ENCODE measurements at places on chromosomes 11 and 22.
A peak's percentile ranks its signal among the peaks of the same experiment; 100 is the strongest.

- no peak for DNase-seq
These were observed 58.7 kb downstream of the CHST1 start for GRCh38 chr11:45606514-45607281.

GRCh38 chr11:11038352-11038751 lies 180.5 kb upstream of the ZBED5 start:
- DNase-seq, result no peak

DNA sequence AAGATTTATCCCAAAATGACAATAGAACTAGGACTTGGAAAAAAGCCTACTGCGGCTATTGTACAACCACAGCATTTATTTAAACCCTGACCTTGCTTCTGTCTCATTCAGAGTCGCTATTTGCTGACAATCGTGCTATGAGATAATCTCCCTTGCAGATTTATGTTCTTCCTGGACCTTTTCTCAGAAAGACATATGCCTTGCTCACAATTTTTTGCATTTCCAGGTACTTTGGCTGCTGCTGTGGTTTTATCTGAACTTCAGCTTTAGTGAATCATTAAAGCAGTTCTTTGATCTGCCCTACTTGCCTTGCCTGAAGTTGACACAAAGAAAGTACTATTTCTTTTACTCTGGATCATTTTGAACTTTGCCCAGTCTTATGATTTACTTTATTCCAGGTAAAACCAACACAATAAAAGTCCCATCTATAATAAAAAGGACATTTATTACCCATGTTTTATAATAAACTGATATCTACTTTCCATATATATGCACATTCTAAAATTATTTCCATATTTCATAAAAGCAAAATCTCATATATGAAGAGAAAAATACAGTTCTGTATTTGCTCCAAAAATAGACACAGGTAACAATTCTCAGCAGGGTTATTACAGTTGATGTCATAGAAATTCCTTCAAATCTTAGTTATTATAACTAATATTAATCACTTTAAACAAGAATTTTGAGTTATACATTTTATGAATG lies 63.4 kb upstream of the CARD18 start:
- no peak for DNase-seq

DNA sequence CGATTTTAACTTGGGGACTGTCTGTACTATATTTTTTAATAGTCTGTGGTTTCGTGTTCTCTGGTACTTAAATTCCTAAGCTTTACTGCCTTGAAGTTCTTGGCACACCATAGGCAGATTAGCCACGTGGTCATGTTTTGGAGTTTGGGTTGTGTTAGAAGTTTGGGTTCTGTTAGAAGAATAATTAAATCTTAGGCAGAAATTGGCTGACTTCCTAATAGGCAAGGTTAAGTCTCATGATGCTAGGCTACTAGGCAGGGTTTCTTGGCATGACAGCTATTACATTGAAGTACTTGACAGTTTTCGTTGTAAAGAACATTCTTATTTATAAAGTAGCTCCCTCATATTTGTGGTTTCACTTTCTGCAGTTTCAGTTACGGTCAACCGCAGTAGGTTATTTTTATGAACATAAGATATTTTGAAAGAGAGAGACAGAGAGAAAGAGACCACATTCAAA lies 30.0 kb upstream of the MMP7 start:
- DNase-seq, result peak; percentile 38

DNA sequence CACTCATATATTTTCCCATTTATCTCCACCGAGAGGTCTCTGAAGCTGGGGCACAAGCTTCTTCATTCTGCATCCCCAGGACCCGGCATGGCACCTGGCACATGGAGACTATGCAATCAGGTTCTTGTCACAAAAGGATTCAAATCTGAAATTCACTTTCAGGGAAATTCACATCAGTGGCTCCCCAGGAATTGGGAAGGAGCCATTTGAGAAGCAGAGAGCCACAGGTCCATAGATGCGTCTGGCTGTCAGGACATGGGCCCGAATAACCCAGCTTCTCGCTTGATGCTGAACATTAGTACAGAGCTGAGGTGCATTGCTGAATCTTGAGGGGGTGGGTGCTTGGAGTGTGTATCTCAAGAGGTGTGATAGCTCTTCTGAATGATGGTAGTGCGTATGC lies 82.5 kb downstream of the TSPAN18 start:
- no peak for DNase-seq

DNA sequence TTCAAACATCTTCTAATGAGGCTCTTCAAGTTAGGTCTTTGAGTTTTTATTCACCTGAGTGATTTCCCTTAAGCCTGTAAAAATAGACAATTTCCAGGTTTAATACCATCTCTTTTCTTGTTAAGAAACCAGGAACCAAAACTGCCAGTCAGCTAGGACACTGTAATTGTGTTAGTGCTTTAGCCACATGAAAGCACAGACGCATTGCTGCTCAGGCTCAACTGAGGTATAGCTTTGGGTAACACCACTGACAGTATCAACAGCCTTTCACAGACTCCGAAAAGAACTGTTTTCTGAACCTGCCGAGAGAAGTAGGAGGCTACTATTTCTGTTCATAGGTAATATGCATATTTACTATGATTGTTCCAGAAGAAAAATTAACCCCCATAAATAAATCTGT lies 768.7 kb downstream of the ETS1 start:
- DNase-seq, result no peak

- no peak for DNase-seq
These were observed 27.9 kb downstream of the TOB2 start for GRCh38 chr22:41418717-41419116.

DNA sequence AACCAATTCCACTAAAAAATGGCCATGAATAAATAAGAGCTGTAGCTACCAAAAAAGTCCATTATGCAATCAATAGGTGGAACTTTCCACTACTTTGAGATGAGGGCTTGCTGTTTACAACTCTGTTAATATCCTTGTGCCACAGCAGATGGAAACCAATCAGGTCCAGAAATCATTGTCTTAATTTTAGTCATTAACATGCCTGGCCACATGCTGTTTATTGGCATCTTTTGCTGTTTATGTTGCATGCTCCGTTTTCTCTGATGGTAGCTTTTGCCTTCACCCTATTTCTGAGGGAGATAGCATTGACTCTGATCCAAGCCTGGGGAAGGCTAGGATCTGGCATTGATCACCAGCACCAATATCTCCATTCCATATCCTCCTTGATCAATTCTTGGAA lies 192.9 kb upstream of the SEZ6L start:
- DNase-seq, result no peak

DNA sequence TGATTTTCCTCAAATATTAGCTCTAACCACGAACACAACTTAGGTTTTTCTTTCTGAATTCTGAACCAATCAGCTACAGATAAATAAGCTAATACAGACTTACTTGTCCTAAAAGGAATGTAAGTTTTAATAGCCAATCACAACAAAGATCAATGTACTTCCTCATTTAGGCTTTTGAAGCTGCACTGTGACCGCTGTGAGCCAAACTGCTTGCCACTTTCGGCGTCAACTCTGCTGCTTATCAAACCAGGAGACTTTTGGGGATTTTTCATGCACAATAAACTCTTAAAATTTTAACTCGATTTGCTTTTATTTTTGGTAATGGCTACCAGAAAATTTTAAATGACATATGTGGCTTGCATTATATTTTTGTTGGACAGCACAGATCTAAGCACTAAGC lies 92.5 kb downstream of the TMPRSS5 start:
- no peak for DNase-seq

- DNase-seq, result no peak
These were observed 12.7 kb upstream of the EMID1 start for GRCh38 chr22:29193021-29193420.

DNA sequence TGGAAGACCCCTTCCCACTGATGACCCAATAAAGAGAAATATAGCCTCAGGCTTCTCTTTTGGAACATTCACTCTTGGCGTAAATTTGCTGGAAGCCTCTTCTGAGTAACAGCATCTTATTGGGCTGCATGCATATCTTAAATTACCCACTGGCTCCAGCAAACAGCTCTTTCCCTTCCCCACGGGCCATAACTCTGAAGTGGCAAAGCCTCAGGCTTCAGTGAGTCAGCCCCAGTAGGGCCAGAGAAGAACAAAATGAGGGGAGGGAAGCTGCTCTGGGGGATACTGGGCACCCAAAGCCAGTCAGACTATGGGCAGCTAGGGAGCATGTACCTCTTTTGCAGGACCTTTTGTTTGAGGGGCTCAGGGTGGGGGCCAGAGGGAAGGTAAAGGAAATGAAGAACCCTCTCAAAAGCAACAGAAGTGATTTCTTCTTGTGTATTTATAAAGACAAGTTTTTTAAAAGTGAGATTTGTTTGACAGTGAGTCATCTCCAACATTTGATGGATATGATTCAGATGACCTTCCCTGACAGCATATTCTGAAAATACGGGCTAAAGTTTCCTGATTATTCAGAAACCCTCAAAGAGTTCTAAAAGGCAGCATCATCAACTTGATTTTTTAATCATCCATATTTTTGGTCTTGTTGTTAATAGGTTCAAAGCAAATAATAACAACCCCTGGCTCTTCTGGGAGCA lies 203.4 kb downstream of the KIF18A start:
- peak; percentile 71 for DNase-seq

- no peak for DNase-seq
These were observed 1.5 kb upstream of the MMP20 start for GRCh38 chr11:102626676-102627075.

GRCh38 chr11:27660171-27660570 lies 40.1 kb downstream of the BDNF start:
- DNase-seq, result no peak

GRCh38 chr11:119793335-119793984 lies 64.5 kb upstream of the NECTIN1 start:
- peak; percentile 25 for DNase-seq

DNA sequence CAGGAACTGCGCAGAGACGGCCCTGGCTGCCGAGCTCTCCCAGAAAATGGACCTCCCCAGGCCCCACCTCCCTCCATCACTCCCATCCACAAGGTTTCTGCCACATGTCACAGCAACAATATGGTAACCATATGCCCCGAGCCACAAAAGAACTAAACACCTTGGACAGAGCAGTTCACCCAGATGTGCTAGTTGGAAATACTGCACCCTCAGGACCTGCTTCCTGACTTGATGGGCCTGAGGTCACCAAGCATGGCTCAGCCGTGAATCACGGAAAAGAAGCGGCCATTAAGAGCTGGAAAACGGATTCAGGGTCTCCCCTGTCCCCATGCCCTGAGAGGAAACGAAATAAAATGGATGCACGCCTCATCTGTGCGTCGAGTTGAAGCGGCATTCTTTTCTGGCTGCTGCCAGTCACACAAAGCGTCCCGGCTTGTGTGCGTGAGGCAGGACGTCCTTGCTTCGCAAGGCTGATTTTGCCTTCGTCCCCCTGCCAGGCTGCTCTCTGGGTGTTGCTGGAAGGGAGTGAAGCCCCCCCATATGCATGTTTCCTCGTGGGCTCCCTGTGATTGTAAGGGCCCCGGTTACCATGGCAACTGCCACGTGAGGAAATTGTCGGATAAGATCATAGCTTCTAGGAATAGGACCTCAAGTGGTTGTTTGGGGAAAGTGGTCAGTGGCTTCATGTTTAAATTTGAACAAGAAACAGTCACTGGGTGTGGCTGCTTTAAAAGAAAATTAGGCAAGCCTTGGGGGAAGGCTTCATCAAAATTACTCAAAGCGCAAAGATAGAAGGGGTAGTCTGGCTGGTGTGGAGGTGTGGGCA lies 51.7 kb downstream of the FLI1 start:
- no peak for DNase-seq

DNA sequence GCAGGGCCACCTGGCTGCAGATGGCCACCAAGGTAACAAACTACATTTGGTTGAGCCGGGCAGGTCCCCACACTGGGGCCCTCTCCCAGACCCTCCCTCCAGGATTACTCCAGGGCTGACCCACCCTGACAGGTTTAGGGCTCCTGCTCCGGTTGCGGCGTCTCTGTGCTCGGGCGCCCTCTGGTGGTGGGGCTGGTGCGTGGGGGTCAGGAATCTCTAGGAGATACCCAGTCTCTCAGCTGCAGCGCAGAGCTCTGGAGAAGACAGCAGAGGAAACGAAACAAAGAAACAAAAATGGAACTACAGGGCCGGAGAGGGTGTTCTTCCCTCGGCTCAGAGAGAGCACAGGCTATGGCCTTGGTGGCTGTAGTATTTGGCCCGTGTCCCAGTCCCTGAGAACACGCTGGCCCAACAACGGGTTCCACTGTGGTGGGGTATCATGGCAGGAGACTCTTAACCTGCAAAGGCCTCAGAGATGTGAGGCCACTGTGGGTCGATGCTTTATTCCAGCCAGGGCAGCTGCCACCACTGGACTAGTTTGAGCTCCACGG lies 2.4 kb downstream of the C11orf96 start:
- DNase-seq, result peak; percentile 90

- no peak for DNase-seq
These were observed 33.3 kb downstream of the PRDM11 start for GRCh38 chr11:45179686-45180178.

GRCh38 chr11:114886644-114887265 lies 208.4 kb downstream of the NXPE2 start:
- no peak for DNase-seq

- no peak for DNase-seq
These were observed 853.5 kb downstream of the METTL15 start for GRCh38 chr11:28961726-28962125.

- no peak for DNase-seq
These were observed 63.6 kb downstream of the MAPK1 start for GRCh38 chr22:21803811-21804249.

GRCh38 chr22:39897841-39898240 lies 3.0 kb upstream of the GRAP2 start:
- DNase-seq, result no peak

DNA sequence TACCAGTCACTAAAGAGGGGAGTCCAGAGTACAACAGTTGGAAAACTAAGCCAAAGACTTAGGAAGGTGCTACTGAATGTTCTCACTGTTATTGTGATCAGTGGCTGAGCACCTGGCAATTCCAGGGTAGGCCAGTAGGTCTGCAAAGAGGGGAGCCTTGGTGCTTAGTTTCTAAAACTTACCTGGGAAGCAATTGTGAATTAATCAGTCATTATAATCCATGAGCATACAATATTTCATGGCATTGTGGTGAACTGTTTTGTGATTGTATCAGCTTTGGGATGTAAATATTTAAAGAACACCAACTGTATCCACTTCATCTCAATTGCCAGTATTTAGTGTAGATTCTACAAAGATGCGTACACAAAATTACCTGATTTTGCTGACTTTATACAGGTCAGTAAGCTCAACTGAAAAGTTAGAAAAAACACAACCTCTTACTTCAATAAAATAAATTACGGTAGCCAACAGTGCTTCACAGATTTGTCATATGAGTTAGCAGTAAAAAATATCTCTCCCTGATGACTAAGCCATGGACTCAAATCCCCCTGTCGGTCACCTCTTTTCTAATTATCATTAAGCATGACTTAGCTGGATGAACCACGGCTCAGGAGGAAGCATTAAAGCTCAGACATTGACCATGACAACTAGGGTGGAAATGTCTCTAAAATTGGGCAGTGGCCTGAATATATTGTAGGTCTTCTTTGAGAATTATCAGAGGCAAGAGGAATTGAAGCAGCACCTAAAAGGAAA lies 30.8 kb upstream of the SORL1 start:
- DNase-seq, result no peak
